Stimulated activated naive CD8-positive, alpha-beta T cell treated with anti-CD3 and anti-CD28 coated beads, Interleukin-15, amount 100 ng/mL, for 72 hours (primary cell): ENCODE measurements at places on chromosomes 1 and 21.

- DNase-seq = no peak
These were observed 1.9 kb upstream of the TUT4 start for GRCh38 chr1:52554756-52555155.

DNA sequence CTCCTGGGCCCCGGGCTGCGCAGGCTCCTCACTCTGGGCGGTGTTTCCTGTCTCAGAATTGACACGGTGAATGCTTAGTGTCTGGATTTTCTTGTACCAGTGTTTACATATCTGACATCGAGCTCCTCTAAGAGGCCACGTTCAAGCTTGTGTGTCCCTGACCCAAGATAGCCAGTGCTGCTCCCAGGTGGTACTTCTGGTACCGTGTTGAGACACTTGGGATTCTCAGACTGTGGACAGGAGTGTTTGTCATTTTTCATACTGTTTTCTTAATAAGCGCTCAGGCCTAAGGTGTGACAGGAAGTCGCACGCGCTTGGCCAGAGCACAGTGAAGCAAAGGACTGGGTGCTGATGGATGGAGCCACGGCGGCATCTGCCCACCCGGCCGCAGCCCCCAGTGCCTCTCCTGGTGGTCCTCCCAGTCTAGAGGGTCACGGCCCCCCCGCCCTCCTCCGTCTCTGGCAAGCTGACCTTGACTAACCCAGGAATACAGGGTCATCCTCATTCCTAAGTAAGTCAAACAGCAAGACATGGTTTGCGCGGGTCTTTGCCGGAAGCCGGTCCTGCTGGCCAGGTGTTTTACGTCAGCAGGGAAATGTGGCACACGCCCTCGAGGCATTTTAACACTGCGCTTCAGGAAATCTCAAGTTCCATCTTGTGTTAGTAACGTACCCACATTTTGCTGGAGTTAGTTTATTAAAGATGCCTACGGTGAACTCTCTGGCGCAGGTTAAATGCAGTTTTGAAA is 8.0 kb downstream of the PEX10 start:
- no peak for DNase-seq

DNA sequence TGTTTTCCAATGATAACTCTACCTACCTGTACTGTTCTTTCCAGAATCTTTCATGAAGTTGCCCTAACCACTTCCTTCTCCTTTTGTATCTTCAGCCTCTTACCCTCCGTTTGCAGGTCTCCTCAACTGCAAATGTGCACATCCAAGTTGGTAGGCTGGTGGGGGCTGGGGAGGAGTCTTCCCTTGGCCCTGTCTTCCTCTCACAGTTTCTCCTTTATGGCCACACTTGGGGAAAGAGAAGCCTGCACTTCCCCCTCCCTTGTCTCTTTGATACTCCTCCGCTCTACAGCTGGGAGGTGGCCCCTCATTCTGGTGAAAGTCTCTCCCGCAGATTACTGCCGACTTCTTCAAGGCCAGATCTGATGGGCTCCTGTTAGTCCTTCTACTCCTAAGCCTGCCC is 26.9 kb upstream of the GPR88 start:
- no peak for DNase-seq

- DNase-seq = no peak
These were observed 3.1 kb upstream of the LMNA start for GRCh38 chr1:156111355-156111962.

GRCh38 chr1:182304218-182304617 is 87.4 kb downstream of the GLUL start:
- no peak for DNase-seq

DNA sequence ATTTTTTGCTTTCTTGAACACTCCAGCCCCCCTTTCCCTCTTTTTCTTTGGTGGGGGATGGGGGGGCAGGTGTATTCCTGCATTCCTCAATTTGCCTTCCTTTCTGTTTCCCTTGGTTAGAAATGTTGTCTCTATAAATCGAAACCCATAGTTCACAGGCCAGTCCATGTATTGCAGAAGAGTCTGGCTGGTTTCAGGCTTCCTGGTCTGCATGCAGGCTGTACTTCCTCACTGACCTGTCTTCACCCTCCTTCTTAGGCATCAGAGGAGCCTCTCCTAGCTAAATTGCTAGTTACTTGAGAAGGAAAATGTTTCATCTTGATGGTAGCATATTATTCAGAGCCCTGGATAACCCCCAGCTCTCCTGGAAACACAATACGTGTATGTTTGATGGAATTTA is 140.0 kb downstream of the SPATA46 start:
- DNase-seq = no peak

DNA sequence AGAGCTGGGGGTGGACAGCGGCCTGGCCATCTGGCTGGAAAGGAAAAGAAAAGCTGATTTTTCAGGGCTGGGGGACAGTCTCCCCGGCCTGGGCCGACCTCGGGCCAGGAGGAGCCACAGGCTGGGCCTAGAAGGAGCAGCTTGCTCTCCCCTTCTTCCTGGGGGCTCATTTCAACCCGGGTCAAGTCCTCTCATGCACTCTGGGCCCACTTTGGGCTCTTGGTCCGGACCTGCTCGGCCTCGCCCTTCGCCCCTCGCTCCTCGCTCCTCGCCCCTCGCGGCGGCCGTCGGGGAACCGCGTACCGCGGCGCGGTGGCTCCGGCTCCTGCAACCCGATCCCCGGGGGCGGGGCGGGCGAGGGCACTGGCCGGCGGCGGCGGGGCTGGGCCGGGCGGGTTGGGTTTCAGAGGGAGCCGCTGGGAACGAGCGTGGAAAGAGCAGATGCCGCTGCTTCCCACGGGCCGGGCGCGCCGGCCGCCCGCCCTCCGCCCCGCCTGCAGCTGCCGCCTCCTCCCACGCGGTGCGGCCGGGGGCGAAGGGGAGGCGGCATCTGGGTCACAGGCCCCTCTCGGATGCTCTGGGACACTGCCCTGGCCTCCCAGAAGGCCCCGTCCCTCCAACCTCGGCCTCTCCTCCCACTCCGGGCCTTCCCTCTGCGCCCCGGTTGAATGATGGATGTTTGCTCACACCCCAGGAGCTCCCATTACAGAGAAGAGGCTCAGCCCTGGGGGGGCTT is 6.6 kb downstream of the HEYL start:
- no peak for DNase-seq

DNA sequence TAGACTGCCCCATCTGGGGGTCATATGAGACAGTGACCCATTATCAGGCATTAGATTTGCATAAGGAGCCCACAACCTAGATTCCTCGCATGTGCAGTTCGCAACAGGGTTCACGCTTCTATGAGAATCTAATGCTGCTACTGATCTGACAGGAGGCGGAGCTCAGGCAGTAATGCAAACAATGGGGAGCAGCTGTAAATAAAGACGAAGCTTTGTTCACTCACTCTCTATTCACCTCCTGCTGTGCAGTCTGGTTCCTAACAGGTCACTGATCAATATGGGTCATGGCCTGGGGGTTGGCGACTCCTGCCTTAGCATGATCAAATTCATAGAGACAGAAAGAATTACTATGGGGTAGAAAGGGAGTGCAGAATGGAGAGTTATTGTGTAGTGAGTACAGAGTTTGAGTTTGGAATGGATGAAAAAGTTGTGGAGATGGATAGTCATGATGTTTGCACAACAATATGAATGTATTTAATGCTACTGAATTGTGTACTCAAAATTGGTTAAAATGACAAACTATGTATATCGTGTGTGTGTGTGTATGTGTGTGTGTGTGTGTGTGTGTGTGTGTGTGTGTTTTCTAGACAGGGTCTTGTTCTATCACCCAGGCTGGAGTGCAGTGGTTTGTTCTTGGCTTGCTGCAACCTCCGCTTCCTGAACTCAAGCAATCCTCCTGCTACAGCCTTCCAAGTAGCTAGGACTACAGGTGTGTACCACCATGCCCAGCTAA is 42.2 kb downstream of the BTF3L4 start:
- no peak for DNase-seq

GRCh38 chr1:198833706-198834503 is 195.1 kb downstream of the PTPRC start:
- no peak for DNase-seq

- no peak for DNase-seq
These were observed 48.2 kb downstream of the HHAT start for GRCh38 chr1:210376836-210377372.

- DNase-seq = no peak
These were observed 108.5 kb upstream of the KCTD3 start for GRCh38 chr1:215458562-215458961.
